Mesothelial cell of epicardium (in vitro differentiated cells): ENCODE measurements at places on chromosomes 12 and 14.

GRCh38 chr12:26643532-26644315, 189.3 kb downstream of the ITPR2 start:
- no peak for DNase-seq

- no peak for DNase-seq
These were observed 80.2 kb downstream of the TMCC3 start for GRCh38 chr12:94570161-94570560.

DNA sequence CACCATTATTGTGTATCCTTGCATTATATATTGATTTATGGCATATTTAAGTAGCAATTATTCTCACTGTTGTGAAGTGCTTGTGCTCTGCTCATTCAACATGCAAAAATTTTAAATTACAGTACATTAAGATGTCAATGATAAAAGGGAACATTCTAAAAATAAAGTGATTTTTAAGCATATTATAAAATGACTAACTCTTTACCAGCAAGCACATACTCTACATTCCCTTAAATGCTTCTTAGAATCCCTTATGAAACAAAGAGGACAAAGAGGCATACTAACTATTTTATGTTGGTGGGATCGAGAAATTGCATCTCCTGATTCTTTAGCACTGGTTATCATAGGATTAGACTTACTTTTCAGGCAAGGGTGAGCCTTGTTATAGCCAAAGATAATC, 46.6 kb upstream of the ZDHHC17 start:
- no peak for DNase-seq

- no peak for DNase-seq
These were observed 191.9 kb downstream of the STXBP6 start for GRCh38 chr14:24858052-24858451.

GRCh38 chr12:17661250-17661649, 428.7 kb downstream of the RERGL start:
- no peak for DNase-seq

DNA sequence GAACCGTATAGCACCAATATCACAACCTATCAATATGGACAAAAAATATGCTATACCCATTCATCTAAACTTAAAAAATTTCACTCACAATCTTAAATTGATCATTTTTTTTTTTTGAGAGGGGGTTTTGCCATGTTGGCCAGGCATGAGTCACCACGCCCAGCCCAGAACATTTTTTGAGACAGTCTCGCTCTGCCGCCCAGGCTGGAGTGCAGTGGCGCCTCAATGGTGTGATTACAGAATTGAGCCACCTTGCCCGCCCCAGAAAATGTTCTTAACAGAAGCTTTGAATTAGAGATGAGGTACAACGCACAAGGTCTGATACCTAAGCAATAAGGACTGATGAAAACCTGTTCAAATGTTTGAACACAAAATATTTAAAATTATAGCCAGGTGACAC, 15.8 kb upstream of the ATP5F1B start:
- DNase-seq = no peak

DNA sequence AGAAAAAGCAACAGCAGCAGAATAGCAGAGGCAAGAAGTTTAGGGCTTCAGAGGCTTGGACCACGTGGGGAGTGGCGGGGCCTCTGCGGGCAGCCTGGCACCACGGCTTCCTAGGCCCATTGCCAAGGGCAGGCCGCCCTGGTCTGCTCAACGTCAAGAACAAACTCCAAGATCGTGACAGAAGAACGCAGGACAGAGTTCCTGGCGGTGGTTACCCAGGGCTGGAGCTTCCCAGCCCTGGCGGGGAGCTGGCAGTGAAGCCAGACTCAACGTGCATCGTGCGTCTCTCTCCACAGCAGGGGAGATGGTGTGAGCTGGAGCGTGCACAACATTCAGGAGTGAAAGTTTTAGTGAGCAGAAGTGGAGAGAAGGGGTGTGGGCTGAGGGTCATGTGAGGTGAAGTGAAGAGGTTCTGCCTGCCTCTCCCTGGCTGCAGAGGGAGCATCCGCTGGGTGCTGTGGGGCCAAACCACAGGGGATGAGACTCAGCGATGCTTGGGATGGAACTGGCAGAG, 13.9 kb upstream of the CACNA2D4 start:
- no peak for DNase-seq

- no peak for DNase-seq
These were observed 108.7 kb downstream of the SLC8A3 start for GRCh38 chr14:70080076-70080475.

DNA sequence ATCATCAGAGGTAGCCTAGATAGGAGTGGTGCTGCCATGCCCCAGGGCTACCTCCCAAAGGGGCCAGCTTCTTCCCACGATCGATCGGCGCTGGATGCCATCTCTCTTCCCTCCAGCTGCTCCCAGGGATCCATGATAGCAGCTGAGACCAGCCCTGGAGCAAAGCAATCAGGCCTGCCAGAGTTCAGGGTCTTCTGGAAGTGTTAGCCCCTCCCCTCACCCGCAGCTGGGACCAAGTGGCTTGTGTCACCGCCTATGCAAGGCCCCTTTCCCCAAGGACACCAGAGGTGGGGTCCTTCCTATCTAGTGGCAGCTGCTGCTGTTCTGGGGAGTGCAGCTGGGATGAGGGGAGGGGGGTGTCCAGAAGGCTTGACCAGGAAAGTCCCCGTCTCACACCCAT, 87.0 kb downstream of the IRF2BPL start:
- no peak for DNase-seq

DNA sequence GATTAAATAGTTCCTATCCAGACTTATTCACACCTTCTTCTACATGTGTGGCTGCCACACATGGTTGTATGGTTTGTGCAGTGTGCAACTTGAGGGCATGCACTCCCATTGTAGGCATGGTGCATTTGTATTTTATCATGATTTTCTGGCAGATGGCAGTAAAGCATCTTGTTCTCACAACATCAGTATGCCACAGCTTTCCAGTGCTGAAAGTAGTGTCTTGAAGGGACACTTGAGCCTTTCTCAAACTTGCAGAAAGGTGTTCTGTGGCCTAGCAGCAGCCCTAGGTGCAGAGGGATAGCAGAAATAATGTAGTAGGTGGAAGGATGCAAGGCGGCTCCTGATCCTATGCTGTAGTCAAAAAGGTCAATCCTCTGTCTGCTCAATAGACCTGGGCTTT, 72.9 kb downstream of the LMNTD1 start:
- DNase-seq = no peak

DNA sequence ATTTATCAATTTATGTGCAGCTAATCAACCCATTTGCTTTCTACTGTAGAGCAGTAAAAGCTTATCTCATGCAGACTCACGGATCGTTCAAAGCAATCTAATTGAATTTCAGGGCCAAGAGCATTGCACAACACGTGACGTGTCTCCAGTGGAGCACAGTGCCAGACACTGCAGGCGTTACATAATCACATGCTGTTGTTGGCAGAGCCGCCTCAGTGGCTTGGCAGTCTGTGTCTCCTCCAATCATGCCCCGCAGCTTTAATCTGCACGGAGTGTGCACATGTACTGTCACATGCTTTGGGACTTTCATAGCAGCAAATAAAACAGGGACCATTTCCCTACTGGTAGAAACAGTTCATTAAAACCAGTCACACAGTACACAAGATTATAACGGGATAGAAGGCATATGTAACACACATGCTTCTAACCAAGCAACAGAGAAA, 309.3 kb downstream of the ITPR2 start:
- no peak for DNase-seq

GRCh38 chr12:106446419-106447092, 89.0 kb downstream of the POLR3B start:
- DNase-seq = no peak

GRCh38 chr12:86081843-86082242, 174.3 kb downstream of the MGAT4C start:
- no peak for DNase-seq

GRCh38 chr12:97358361-97358760, 104.2 kb upstream of the RMST start:
- DNase-seq = no peak

DNA sequence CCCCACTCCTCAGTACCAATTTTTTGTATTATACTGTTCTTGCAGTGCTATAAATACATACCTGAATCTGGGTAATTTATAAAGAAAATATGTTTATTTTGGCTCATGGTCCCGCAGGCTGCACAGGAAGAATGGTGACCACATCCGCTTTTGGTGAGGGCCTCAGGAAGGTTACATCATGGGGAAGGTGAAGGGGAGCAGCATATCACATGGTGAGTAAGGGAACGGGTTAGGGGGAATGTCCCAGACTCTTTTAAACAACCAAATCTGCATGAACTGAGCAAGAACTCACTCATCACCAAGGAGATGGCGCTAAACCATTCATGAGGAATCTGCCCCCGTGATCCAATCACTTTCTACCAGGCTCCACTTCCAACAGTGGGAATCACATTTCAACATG, 40.0 kb downstream of the OSBPL8 start:
- no peak for DNase-seq

DNA sequence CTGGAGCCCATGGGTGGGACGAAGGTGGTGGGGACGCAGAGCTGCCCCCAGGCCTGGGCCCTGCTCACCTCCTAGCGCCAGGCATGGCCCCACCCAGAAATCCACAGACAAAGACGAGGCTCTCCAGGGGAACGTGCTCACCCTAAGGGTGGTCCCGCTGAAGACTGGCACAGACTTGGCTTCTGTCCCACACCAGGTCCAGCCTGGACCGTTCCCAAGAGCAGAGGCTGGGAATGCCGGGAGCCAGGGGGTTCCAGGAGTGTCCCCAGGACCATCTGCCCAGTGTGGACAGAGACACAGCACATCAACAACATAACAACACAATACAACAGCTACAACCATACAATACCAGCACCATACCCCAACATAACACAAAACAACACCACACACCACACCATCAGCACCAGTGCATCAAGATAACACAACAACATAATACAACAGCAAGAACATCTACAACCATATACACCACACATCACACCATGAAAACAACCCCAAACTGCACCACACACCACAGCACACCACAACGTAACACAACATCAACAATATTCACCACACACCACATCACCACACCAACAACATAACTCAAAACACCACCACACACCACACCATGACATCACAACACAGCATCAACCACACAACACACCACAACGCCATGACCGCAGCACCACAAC, 329.6 kb downstream of the ADGRD1 start:
- no peak for DNase-seq

GRCh38 chr14:100115726-100116125, 43.7 kb downstream of the DEGS2 start:
- DNase-seq = no peak

DNA sequence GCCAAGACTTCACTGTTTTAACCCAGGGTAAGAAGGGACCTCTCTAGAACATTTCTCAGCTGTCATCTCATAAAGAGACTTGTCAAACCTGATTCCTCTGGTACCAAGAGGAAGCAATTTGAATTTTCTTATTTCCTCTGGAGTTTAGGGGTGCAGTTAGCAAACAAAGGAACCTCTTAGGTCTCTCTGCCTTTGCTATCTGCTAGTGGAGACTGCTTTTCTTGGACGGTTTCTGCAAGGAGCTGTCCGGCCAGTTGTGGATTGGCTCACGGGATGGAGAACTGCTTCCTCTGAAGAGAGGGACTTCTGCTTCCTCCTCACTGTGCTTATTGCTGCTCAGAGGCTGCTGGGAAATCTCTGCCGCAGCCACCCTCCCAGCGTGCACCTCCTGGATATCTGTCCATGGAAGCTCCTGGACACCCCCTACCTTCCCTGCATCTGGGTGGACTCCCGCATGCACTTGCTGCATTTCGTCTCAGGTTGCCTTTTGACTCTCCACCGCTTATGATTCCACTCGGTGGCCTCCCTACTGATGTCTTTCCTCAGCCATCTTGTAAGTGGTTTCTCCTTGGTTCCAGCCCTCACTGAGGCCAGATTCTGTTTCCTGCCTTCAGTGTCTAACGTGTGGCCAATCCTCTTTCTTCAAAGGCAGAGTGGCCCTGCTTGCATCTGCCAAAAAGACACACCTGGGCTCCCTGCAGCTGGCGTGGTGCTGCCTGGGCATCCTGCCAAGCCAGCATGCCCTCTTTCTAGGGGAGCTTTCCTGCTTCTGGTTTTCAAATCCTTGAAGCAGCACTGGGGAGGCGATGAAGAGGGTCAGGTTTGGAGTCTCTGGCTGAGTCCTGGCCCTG, 187.3 kb downstream of the CHST11 start:
- no peak for DNase-seq

DNA sequence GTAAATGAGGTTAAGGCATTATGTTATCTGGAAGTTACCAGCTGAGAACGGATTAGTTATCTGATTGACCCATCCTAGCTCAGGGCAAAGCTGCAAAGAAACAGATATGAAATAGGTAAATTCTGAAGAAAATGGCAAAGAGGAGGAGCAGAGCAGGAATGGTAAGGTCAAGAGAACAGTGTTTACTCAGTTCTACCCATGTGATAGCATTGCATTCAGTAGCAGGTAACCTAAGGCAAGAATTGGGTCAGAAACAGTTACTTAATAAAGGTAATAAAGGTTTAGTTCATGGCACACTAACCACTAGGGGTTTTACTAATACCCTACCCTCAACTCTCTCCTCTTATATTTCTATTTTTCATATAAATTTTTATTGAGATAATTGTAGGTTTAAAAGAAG, 224.8 kb downstream of the ASCL1 start:
- no peak for DNase-seq

DNA sequence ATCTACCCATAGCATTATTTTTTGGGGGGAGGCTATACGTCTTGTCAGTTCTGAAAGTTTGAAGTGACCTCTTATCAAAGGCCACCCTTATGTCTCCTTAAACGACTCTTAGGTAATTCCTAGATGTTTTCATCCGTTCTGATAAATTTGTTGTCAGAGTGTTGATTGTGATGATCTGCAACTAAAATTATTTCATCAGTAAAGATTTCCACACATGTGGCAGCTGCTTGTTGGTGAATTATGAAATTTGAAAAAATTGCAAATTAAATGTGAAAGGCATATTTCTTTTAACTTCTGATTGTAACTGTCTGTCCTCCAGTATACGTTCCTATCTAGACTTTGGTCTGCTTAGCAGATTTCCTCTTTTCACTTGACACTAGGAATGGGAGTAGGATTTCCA, 1.4 kb downstream of the ADIPOR2 start:
- no peak for DNase-seq

DNA sequence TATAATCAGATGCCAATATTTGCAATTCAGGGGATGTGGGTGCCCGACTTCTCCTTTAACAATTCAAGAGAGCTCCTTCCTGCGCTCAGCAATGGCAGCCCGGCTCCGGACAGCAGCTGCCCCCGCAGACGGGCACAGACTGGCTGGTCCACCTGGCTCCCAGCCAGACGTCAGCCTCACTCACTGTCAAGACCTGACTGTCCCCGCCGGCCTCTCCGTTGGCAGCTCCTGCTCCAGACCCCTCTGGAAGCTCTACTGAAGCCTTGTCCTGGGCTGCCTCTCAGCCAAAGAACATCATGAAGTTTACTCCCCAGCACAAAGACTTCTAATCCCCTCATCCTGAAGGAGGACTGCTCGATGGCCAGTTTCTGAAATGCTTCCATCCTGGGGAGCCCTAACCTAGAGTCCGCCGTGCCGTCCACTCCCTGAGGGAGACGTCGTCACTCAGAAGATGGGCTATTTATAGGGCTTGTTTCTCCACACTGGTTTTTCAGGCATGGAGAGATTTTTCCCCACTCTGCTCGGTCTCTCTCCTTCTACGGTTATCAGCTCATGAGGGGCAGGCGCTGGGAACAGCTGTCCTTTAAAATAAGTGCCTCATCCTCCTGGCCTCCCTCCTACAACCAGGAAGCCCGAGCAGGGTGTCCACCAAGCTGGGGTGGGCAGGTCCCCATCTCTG, 126.2 kb downstream of the RFLNA start:
- DNase-seq = no peak

- no peak for DNase-seq
These were observed 54.6 kb downstream of the GTF2A1 start for GRCh38 chr14:81166121-81166520.
